ENCODE measurements at places on chromosomes 2 and 18.

DNA sequence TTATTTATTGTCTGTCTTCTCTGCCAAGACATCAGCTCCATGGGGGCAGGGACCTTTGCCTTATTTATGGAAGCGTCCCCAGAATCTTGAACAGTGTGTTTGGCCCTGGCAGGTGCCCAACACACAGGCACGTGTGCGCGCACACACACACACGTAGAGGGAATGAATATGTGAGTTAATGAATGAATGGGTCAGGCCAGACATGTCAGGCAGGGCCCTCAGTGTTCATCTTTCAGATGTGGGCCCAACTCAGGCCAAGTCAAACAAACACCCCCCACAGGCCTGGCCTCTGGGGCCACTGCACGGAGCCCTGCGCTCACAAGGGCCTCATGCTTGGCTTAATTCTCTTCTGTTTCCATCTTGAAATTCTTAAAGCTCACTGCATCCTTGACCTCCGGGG, 54.1 kb downstream of the DYSF start:
- no peak for DNase-seq

GRCh38 chr2:18987016-18987415, 371.4 kb downstream of the OSR1 start:
- no peak for DNase-seq

GRCh38 chr18:33184175-33184574, 256.3 kb downstream of the CCDC178 start:
- no peak for DNase-seq

DNA sequence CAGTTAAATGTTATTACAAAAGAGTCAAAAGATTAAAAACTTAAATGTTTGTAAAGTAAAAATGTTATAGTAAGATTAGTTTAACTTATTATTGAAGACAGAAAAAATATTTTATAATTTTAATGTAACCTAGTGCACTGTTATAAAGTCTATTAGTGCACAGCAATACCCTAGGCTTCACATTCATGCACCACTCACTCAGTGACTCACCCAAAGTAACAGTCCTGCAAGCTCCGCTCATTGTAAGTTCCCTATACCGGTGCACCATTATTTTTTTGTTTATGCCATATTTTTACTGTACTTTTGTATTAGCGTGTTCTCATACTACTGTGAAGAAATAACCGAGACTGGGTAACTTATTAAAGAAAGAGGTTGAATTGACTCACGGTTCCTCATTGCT, 759.7 kb upstream of the CDH7 start:
- DNase-seq: no peak

DNA sequence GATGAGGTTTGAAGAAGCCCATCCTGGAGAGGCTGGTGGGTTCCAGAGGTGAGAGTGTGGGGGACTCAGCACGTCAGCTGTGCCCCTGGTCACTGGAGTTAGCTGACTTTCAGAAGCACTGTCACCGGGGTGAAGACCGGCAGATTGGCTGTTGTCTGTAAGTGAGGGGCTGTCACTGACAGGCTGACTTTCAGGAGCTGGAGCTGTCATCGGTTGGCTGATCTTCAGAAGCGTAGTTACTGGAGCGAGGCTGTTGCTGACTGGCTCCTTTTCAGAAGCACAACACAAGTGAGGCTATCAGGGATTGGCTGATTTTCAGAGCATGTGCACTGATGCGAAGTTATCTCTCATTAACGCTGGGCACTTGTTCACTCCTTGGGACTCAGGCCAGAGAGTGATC, 738.4 kb upstream of the ID2 start:
- DNase-seq: no peak

DNA sequence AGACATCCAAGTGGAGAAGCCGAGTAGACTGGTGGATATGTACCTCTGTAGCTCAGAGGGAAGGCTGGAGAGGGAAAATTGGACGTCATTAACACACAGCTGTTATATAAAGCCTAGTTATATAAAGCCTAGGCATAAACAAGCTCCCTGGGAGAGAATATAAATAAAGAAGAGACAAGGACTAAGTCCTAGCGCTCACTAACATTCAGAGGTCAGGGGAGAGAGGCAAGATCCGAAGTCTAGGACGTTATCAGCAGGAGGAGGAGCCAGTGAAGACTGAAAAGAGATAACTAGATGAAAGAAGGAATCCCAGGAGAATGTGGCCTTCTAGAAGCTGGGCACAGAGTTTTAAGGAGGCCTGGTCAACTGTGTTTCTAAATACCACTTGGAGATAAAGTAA, 55.3 kb downstream of the NOL10 start:
- DNase-seq: no peak

DNA sequence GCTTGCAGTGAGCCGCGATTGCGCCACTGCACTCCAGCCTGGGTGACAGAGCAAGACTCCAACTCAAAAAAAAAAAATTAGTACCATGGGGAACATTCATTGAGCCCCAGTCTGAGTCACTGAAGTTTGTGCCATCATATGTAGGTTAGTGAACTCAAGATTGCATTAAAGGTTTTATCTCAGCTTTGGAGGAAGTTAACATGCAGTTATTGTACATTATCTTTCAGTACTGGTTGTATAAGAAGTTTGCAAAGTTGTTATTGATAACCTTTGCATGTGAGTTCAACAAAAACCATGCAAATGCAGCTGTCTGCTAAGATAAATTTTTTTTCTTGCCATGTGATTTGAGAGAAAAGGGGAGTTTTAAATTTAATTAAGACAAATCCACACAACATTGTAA, 95.7 kb downstream of the MEIS1 start:
- DNase-seq: no peak

- DNase-seq: no peak
Observed at GRCh38 chr2:126776255-126776654, 120.3 kb downstream of the GYPC start.

GRCh38 chr2:38491436-38491835, 111.3 kb downstream of the HNRNPLL start:
- DNase-seq: no peak

GRCh38 chr2:67616749-67617148, 219.6 kb downstream of the ETAA1 start:
- no peak for DNase-seq

DNA sequence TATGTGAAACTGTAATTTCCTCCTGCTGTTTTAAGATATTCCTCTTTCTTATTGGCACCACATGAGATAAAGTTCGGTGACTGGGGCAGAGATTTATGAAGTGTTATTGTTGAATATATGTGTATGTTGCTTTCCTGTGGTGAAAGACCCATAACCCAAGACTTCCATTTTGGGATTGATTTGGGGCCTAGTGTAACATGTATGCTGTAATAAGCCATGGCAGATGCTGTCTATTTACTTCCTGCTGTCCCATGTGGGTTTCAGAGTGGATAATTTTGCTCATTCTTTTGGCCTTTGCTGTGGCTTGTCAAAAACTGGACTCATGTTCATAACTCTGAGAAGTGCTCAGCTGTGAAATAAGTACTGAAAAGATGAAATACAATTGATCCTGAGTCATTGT, 10.8 kb upstream of the MYO1B start:
- DNase-seq: no peak

DNA sequence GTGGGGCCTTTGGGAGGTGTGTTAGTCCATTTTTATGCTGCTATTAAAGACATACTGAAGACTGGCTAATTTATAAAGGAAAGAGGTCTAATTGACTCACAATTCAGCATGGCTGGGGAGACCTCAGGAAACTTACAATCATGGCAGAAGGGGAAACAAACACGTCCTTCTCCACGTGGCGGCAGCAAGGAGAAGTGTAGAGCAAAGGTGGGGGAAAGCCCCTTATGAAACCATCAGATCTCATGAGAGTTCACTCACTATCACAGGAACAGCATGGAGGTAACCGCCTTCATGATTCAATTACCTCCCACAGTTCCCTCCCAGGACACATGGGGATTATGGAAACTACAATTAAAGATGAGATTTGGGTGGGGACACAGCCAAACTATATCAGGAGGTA, 187.1 kb upstream of the OSR1 start:
- no peak for DNase-seq

DNA sequence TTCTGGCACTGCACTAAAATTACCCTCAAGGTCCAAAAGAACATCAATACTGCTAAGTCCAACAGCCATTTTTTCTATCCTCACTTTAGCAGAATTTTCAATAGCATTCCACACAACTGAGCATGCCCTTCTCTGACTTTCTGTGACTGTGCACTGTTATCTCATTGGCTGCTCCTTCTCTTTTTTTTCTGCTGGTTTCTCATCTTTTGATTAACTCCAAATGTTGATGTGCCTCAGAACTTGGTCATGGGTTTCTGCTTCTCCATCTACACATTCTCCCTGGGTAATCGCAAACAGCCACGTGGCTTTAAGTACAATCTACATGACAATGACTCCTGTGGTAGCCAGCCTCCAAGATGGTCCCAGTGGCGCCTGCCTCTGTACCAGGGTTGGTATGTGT, 75.0 kb upstream of the CD226 start:
- no peak for DNase-seq

DNA sequence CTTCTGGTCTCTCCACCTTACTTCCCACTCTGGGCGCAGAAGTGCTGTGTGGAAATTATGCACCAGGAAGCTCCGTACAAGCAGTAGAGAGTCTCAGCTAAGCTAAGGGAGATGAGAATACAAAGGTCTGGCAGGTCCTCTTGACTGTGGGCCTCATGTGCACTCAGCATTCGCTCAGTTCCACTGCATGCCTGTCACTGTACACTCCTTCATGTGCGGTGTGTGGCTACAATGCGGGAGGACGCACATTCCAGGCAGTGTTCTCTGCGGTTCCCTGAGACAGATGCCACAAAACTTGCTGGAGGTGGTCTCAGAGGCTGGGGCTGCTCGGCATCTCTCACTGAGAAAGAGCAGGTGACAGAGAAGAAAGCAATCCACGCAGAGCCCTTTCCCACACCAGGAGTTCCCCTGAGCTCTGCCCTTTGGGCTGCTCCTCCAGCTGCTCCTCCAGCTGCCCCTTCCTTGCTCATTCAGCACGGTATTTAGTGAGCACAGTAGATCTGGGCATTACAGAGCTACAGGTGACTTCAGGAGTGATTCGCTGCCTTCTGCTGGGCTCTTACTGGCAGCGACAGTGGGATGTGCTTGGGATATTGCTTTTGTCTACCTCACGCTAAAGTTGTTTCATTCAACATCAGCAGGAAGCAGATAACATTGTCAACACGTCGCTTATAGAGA, 176.6 kb downstream of the SH3RF3 start:
- DNase-seq: no peak

- no peak for DNase-seq
Observed at GRCh38 chr2:152245653-152246052, 70.1 kb upstream of the STAM2 start.

DNA sequence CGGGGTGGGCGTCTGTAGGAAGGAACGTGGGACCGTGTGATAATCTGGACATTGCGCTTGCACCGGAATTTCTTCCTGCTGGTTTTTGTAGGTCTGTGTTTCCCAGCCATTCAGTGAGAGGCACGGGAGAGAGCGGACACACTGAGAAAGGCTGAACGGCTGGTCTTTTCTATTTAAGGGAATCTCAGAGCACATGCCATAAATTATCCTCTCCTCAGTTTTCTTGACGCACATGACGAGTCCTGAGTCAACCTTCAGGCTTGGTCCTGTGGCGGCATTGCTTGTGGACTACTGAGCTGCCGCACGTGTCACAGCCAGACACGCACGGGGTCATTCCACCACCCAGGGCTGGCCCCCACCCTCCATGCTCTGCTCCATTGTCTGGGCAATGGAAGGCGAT, 519.3 kb upstream of the ID2 start:
- no peak for DNase-seq

- DNase-seq: no peak
Observed at GRCh38 chr2:96207774-96208142, 869 bp downstream of the STARD7 start.

Measured in activated CD4-positive, alpha-beta T cell treated with anti-CD3 and anti-CD28 coated beads for 1 hour (primary cell).